ENCODE measurements at places on chromosomes 3 and 15. TPM values are rescaled to one million over a fixed set of nuclear protein-coding genes. Genes with fewer than 3 reads are reported as not detected.

GRCh38 chr3:68802111-68802870 is 130.1 kb downstream of the TAFA4 start:
- DNase-seq = no peak

- DNase-seq = no peak
Measured at GRCh38 chr15:59723687-59724346, 34.7 kb upstream of the BNIP2 start.

GRCh38 chr3:25533399-25533798 is 105.3 kb downstream of the RARB start:
- no peak for DNase-seq

GRCh38 chr15:40266828-40267304 is 16.0 kb downstream of the ANKRD63 start:
- DNase-seq = peak; percentile 97

DNA sequence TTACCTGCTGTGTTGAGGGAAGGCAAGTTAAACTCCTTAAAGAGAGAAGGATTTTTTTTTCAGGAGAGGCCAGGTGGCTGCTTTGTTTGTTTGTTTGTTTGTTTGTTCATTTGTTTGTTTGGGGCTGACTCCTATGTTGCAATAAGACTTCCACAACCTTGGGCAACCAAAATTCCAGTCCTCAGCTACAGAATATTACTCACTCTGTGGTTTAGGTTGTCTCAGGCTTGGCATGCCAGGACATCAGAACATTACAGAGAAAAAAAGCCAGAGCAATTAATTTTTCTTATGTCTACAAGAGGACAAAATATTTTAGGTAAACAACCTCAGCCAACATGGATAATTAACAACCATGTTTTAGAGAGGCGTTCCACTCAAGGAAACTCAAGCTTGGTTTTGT is 156.7 kb upstream of the ATP11B start:
- DNase-seq = no peak

GRCh38 chr3:71127052-71127831 is 456.3 kb downstream of the FOXP1 start:
- peak; percentile 86 for DNase-seq

The ITGB5 gene
- polyA plus RNA-seq = 101 TPM

The SETD2 gene
- 14.9 TPM for polyA plus RNA-seq

The PCCB gene
- 37.3 TPM for polyA plus RNA-seq

The LMLN gene
- 3.3 TPM for polyA plus RNA-seq

All from IMR-90 (cell line).